ENCODE measurements at places on chromosomes 3 and 15. TPM values are rescaled to one million over a fixed set of nuclear protein-coding genes. Genes with fewer than 3 reads are reported as not detected.
A peak's percentile ranks its signal among the peaks of the same experiment; 100 is the strongest.

CDHR4 gene
- not detected for total RNA-seq

AADACL2 gene
- not detected for total RNA-seq

RBSN gene
- 28.2 TPM for total RNA-seq

DNA sequence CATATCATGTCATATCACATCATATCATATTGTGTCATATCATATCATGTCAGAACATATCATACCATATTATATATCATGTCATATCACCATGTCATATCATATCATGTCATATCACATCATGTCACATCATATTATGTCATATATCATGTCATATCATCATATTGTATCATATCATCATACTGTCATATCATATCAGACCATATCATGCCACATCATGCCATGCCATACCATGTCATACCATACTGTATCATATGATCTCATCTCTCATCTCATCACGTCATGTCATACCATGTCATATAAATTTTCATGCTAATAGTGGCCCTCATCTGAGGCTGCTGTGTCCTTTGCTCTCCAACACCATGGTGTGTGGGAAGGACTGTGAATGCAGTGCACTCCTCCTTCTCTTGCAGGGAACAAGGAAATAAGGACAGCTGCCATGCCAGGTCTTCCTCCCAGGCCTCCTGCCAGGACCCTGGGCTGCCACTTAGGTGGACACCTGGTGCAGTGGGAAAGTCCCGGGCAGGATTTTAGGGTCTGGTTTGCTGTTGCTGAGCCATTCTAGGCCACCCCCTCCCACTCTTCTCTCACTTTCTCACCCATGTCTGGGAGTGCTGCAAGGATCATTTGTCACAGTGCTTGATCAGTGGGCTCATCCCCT is 72.4 kb upstream of the TRPM1 start:
- DNase-seq, result no peak

GRCh38 chr15:31574766-31575165 is 248.1 kb downstream of the KLF13 start:
- DNase-seq, result no peak

GRCh38 chr15:64907991-64908390 is 3.7 kb upstream of the ANKDD1A start:
- no peak for DNase-seq

- no peak for DNase-seq
Measured at GRCh38 chr3:100868096-100868495, 125.1 kb downstream of the ABI3BP start.

DNA sequence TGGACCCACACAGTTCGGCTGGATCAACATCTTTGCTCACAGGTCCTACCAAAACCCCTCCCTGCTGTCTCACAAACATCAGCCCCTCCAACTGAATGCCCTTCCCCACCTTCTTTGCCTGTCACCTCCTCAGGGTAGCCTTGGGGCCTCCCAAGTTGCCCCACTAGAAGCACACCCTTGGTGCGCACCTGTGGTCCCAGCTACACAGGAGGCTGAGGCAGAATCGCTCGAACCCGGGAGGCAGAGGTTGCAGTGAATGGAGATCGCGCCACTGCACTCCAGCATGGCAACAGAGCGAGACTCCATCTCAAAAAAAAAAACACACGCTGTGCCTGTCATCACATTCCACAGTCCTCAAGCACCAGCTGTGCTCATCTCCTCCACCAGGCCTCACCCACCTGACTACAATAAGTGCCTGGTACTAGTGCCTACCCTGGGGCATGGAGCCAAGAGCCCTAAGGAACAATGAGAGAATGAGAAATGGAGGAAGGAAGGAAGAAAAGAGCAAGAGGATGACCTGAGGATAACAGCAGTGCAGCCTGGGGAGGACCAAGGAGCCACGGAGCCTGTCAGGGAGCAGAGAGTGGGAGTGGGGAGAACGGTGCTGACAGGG is 26.0 kb downstream of the RPN1 start:
- DNase-seq, result peak; percentile 50

DNA sequence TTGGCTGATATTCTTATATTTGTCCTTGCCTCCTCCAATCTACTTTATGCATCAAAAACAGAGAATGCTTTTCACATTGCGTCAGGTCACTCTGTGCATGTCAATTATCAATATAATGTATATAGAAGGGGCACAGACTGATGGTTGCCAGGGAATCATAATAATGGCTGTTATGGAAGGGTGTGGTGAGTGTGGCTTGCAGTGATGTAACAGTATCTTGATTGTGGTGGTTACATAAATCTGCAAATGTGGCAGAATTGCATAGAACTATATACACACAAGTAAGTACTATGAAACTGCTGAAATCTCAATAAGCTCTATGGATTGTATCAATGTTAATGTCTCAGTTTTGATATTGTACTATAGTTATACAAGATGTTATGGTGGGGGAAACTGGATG is 228.6 kb downstream of the TJP1 start:
- no peak for DNase-seq

GRCh38 chr3:149005416-149005815 is 14.1 kb downstream of the GYG1 start:
- DNase-seq, result no peak

- DNase-seq, result no peak
Measured at GRCh38 chr3:112778353-112778948, 68.2 kb downstream of the CD200R1L start.

- no peak for DNase-seq
Measured at GRCh38 chr3:153706706-153707105, 414.5 kb upstream of the ARHGEF26 start.

GRCh38 chr15:100075229-100075628 is 266.5 kb downstream of the ADAMTS17 start:
- no peak for DNase-seq

GRCh38 chr3:117526470-117527079 is 817.0 kb downstream of the TUSC7 start:
- DNase-seq, result peak; percentile 41

DNA sequence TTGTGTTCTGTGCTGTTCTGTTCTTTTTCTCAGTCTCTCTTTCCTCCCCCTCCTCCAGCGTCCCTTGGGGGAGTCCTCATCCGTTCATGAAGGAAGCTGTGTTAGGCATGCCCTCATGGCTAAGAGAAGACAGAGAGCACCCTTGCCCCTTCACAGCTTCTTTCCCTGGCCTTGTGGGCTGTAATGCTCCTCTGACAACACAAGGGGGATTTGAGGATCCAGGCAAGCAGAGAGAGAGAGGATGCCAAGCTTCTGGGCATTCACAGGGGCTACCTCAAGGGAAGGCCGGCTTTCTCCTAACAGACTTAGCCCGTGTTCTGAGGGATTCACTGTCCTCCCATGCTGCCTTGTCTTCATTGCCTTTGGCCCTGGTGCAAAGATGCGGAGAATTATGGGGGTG is 389.5 kb downstream of the LRTM1 start:
- no peak for DNase-seq

GRCh38 chr3:16252243-16252978 is 12.3 kb downstream of the DPH3 start:
- DNase-seq, result peak; percentile 28

DNA sequence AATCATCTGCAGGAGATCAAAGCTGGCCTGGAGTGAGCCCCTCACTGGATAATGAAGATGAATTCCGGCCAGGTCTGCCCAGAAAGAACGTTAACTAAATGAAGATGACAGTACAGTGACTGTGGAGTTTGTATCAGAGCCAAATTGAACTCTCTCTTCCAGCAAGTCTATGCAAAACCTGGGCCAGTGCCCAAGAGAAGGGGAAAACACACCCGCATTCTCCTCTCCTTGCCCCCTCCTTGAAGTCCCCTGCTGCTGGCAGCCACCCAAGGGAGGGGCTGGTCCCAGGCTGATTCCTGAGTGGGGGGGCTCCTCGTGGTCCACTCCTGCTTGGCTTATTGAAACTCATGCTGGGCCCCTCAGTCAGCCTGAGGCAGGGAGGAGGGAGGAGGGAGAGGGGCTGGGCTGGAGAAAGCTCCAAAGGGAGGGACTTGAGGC is 155.7 kb downstream of the RAB11A start:
- DNase-seq, result no peak

GRCh38 chr3:56365905-56366640 is 102.2 kb downstream of the ERC2 start:
- no peak for DNase-seq

DNA sequence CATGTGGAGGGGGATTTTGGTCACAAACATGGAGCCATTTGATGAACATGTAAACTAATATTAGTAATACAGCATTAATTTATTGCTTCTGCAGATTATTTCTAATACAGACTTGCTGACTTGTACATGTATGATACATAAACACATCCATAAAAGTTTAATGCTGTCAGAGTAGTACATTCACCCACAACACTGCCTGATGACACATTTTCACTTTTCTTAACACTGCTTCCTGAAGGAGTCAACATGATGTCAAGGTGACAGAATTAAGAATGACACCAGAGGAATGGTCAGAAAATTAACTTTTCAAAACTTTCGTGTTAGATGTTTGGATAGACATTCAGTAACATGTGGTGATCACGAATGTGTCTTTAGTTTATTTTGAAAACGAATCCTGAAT is 199.4 kb downstream of the SATB1 start:
- DNase-seq, result no peak

DNA sequence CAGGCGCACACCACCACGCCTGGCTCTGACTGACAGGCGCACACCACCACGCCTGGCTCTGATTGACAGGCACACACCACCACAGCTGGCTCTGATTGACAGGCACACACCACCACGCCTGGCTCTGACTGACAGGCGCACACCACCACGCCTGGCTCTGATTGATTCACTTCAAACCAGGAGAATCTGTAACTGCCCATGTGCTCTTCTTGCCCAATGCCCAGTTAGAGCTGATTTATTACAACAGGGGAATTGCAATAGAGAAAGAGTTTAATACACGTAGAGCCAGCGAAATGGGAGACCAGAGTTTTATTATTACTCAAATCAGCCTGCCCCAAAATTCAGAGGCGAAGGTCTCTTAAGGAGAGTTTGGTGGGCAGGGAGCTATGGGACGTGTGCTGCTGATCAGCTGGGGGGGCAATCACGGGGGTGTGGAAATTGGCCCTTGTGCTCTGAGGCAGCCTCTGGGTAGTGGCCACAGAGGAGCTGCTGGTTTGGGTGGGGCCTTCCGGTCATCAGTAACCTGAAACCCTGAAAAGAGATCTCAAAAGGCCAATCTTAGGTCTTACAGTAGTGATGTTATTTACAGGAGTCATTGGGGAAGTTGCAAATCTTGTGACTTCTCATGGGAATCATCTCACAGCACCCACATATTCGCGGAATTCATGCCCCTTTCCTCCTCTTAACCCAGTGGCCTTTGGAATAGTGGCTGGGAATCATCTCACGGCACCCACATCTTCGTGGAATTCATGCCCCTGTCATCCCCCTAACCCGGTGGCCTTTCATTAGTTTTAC is 63.8 kb upstream of the TFRC start:
- DNase-seq, result no peak

GRCh38 chr3:159416856-159417255 is 571.8 kb upstream of the IL12A start:
- DNase-seq, result no peak

DNA sequence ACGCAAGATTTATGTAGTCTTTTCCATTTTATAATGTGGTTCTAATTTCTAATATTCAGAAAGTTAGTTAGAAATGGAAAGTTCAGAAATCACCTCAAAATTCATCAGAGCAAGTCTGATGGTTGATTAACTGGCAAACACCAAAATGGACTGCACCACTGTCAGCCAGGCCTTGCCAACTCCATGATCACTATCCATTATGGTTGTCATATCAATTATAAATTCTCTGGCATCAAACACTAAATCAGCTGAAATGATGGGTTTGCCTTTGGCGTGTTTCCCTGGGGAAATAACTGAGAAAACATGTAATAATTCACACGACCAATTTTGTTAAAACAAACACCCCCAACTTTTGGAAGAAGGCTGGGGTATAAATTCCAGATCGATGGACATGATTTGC is 219.4 kb downstream of the CDIN1 start:
- DNase-seq, result no peak
